CD4-positive, alpha-beta T cell treated with Interleukin-12 subunit alpha and Interleukin-12 subunit beta, for 1 hour (primary cell): ENCODE measurements at places on chromosomes 1 and 21.

GRCh38 chr1:54537611-54538010 lies 10.4 kb upstream of the ACOT11 start:
- no peak for DNase-seq

DNA sequence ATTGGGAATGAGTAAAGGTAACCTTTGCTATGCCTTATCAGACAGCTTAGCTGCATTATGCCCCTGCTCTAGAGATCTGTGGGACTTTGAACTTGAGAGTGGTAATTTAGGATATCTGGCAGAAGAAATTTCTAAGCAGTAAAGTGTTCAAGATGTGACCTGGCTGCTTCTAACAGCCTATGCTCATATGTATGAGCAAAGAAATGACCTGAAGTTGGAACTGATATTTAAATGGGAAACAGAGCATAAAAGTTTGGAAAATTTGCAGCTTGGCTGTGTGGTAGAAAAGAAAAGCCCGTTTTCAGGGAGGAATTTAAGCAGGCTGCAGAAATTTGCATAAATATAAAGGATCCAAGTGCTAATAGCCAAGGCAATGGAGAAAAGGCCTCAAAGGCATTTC lies 90.4 kb downstream of the HHIPL2 start:
- no peak for DNase-seq

DNA sequence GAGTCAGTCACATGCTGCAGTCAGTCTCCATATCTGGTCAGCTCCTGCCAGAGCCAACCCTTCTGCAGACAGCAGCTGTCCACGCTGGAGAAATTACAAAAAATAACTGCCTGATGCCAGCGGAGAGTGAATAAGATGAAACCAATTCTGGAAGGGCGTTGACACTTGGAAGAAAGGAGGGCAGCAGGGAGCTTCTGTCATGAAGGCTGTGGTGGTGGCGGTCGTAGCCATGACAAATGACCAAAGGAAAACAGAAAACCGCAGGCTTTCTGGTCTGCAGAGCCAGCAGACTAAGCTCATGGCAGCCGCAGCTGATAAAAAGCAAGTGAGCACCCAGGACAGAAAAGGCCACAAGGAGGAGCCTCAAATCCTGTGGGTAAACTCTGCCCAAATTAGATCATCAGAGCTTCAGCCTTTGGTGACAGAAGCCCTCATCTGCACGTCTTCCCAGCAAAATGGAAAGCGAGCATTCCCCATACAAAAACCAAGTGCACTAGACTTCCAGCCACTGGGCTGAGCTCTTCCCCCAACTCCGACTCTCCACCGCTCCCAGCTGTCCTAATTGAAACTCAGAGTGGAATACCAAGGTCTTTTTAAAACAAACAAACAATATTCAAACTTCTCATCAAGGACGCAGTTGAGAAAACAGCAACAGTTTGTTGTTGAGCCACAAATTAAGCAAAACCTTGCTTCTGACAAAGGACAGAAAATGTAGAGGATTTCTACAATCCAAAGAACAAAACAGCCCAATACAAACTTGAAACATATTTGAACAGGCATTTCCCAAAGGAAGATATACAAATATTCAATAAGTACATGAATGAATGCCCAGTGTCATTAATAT lies 28.7 kb downstream of the RSPH1 start:
- DNase-seq = peak; percentile 23

- no peak for DNase-seq
Measured at GRCh38 chr1:232250838-232251237, 379.1 kb downstream of the SIPA1L2 start.

DNA sequence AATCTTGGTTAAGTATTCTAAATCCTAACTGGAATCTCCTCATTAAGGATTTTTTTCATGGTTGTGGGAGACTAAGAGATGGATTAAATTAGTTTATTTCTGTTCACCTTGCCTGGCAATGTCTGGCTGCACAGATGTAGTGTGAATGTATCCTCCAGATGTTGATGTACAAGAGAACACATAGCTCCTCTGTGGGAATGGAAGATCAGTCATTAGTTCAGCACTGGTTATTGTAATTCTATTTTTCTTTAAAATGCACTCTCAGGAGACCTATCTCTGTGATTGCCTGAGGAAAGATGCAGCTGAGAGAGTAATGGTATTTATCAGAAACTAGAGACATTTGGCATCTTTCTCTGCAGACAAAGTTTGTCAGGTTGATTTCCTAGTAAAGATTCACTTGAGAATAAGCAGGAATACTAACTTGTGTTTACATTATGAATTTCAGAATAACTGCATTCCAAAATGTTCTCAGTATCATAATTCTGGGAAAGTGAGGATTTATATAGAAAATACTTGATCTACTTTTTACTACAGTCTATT lies 178.6 kb downstream of the GIPC2 start:
- no peak for DNase-seq

DNA sequence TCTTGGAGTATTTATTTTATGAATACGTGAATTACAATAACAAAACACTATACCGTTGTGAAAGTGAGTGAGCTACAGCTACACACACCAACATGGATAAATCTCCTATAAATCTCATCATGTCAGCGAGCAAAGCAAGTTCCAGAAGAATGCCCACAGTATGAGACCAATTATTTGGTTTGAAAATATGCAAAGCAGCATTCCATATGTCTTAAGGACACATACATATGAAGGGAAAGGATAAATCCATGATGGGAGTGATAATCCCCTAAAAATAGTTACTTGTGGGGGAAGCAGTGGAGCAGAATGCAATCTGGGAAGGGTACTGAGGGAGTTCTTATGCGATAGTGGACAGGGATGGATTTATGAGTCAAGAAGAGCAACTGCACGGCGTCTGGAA lies 261.3 kb downstream of the DISC1 start:
- no peak for DNase-seq

GRCh38 chr1:56477164-56478111 lies 101.9 kb downstream of the PLPP3 start:
- no peak for DNase-seq

GRCh38 chr1:112840631-112841624 lies 115.1 kb downstream of the SLC16A1 start:
- DNase-seq = no peak

DNA sequence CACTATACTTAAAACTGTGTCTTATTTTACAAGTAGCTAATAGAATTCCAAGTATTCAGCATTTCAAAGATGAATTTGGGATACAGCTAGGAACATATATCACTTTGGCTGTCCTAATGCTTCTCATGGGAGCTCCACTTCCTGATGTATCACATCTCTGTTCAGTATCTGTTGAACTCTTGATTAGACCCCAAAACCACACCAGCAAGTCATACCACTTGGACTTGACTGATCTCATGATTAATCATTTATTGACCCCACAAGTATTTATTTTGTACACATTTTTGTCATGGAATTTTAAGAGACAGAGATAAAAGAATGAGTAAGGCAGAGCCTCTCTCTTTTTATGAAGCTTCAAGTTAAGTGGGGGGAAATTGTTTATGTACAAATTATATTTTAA lies 30.0 kb downstream of the TMPRSS15 start:
- DNase-seq = no peak

GRCh38 chr1:97004054-97004453 lies 282.5 kb downstream of the PTBP2 start:
- DNase-seq = no peak

DNA sequence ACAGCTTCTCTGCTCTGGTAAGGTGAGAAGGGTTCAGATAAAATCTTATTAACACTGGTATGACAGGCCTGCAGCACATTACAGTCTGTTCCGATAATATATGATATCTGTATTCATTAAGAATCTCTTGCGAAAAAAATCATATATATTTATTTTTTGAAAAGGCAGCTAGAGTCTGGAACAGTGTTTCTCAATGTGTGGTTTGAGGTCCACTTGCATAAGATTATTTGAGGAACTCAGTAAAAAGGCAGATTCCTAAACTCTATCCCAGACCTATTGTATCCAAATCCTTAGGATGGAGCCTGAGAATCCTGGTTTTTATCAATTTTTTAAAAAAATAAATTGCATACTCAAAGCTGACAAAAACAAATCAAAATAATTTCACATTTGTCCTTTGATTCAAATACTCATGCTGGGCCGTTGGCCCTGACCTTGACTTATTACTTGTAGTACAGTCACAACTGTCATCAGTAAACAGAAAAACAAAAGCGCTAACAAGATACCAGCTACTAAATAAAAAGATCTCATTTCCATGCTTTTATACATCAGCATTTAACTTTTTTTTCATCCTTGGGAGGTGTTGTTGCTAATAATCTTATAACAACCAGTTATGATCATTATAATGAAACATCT lies 60.6 kb downstream of the RGS2 start:
- DNase-seq = no peak

DNA sequence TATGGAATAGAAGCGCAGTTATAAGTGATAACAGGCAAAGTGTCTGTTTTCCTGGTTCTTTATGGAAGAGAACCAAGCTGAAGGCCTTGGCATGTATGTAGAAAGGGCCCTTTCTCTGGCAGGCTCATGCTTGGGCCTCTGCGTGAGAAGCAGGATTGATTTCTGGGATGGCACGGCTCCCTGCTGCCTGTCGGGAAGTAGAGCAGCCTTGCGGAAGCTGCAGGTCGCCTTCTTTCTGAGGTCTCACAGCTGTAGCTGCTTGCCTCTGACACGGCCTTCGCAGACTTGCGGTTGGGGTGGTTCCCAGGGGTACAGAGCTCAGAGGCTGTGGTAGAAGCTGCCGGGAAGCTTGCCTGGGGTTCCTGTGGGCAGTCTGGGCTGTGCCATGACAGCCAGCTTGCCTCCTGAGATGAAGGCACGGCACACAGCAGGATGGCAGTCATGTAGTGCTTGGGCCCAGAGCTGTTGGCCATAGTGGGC lies 39.4 kb downstream of the TRAPPC10 start:
- no peak for DNase-seq

GRCh38 chr1:19455353-19455752 lies 30.0 kb downstream of the CAPZB start:
- no peak for DNase-seq

DNA sequence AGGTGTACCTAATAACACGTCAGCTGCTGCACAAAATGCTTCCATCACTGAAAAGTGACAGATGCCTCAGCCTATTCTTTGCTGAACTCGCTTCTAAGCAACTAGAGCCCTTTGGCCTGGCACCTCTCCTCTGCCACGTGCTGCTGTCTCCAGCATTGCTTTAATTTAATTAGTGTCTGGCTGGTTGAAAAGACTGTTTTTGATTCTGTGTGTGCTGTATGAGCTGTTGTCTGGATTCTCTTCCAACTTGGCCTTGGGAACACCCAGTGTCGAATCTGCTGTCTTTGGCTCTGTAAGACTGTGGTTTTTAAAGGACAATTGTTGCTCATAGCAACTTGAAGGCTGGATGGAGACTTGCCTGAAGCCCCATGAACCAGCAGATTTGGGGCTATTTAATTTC lies 109.5 kb downstream of the PSMG1 start:
- DNase-seq = no peak

- DNase-seq = no peak
Measured at GRCh38 chr1:67524143-67525052, 94.2 kb upstream of the SERBP1 start.

GRCh38 chr1:165109013-165109412 lies 247.5 kb downstream of the LMX1A start:
- DNase-seq = no peak

DNA sequence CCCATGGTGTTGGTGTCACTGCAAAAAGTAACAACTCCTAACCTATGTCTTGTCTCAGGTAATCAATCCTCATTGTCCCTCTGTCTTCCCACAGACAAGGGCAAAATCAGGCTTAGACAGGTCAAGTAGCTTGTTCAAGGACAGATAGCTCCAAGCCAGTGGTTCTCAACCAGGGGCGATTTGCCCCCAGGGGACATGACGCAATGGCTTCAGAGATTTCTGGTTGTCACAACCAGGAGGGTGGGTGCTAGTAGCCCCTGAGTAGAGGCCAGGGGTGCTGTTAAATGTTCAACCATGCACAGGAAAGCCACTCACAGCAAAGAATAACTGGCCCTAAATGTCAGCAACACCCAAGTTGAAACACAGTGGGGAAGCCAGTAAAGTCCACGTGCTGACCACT lies 178.9 kb downstream of the RUNX1 start:
- no peak for DNase-seq

DNA sequence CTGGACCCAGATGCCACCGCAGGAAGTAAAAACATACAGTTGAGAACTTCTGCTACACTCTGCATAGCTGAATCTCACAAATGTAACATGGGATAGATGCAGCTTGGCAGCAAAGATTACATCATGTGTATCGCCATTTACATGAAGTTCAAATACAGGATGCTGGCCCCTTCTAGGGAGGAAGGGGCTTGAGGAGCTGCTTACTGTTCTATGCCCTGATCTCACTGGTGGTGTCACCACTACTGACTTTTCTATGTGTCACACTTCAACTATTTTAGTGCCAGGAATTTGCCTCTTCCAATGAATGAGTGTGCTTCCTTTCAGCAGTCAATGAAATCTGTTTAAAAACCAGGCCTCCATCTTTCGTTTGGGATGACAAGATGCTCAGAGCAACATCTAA lies 31.1 kb downstream of the MRAP start:
- DNase-seq = no peak

DNA sequence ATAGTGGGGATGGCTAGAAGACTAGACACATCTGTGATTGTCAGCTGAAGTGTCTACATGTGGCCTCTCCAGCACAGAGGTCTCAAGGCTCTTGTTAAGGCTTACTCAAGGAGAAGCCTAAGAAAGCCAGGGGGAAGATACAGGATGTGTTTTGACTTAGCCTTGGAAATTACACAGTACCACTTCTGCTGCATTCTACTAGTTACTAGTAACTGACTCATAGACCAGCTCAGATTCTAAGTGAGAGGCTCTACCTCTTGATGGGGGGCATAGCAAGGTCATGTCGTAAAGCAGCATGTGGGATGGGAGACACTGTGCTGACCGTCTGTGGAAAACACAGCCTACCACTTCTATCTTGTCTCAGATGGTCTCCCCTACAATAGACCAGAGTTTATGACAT lies 99.5 kb downstream of the UBE2U start:
- DNase-seq = no peak

DNA sequence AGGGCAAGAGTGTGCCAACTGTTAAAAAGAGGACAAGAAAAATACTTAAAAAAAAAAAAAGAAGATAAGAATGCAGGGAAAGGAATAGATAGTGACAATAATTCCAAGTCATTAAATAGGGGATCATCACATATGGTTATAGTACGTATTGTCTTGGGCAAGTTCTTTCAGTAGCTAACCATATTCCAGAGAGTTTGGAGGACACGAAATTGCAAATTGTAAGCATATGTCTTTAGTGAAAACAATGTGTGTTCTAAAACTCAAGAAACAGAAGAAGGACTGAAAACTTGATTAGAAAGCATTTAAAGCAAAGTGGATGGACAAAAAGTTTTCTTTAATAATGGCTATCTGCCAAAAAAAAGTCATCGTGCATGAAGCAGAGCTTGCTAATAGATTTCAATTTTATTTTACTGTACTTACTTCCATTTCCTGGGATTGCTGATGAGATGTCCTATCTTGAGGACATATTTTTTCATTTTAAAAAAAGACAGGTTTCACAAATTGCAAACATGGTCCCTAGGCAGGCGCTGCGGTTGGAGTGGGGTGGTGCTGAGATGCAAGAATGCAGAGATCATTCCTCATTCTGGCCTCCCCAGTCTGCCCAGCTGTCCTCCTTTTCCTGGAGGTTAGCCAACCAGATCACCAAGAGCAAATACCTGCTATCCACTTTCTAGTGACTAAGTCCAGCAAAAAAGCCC lies 11.9 kb downstream of the TSPAN2 start:
- no peak for DNase-seq

GRCh38 chr1:245810181-245810769 lies 655.5 kb downstream of the KIF26B start:
- DNase-seq = no peak

- DNase-seq = no peak
Measured at GRCh38 chr21:36550761-36551160, 70.8 kb upstream of the CLDN14 start.

- DNase-seq = no peak
Measured at GRCh38 chr1:13435458-13435857, 25.2 kb downstream of the PRAMEF20 start.
